ENCODE measurements at places on chromosomes 2 and 18.

GRCh38 chr2:176001281-176001915 is 669 bp downstream of the LNPK start:
- DNase-seq, result peak; percentile 29

- DNase-seq, result no peak
Observed at GRCh38 chr2:47719099-47719498, 63.8 kb upstream of the MSH6 start.

GRCh38 chr2:233919938-233920337 is 2.8 kb downstream of the TRPM8 start:
- DNase-seq, result no peak

- no peak for DNase-seq
Observed at GRCh38 chr2:9168821-9169221, 37.8 kb upstream of the ASAP2 start.

GRCh38 chr2:178844269-178844668 is 37.0 kb upstream of the TTN start:
- DNase-seq, result no peak

- no peak for DNase-seq
Observed at GRCh38 chr18:3689986-3690763, 240.2 kb downstream of the TGIF1 start.

- no peak for DNase-seq
Observed at GRCh38 chr2:182553483-182553882, 126.6 kb upstream of the PDE1A start.

DNA sequence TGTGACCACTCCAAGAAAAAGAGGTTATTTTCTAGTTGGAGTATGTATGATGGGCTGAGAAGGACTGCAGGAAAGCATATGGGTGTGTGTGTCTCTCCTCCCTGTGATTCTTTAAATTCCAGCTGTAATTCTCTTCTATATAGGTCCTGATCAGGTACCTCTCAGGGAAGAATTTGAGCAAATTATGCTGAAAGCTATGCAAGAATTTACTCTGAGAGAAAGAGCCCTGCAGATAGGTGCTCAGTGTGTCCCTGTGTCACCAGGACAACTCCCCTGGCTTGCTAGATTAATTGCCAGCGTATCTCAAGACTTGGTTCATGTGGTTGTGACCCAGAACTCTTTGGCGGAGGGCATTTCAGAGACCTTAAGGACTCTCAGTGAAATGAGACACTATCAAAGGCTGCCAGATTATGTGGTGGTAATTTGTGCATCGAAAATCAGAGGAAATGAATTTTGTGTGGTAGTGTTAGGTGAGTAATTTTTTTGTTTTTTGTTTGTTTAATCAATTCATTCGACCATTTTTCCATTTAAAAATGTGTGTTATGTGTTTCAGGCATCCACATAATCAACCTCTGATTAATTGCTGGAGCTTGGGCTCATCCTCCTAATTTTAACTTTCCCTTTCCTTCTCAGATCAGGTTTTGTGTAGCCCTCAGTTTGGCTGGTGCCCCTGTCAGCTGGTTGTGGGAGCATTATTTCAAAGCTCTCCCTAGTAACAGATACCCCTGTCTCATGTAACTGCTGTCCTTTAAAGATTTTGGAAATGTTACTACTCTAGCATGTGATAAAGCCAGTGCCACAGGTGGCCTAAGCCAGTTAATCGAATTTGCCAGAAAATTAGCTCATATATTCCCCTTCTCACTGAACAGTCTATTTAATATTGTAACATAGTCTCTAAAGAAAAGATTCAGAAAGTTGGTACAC is 150.9 kb downstream of the ESCO1 start:
- no peak for DNase-seq

DNA sequence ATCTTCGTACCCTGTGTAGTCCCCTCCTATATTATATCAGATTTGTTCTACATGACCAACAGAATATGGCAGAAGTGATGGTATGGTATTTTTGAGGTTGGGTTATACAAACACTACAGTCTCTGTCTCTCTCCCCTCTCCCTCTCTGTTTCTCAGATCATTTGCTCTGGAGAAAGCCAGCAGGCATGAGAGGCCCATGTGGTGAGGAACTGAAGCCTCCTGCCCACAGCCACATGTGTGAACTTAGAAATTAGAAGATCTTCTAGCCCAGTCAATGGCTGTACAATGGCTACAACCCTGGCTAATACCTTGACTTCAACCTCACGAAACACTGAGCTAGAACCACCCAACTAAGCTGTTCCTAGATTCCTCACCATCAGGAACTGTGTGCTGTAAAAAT is 250.6 kb downstream of the SMAD2 start:
- DNase-seq, result no peak

GRCh38 chr2:72001937-72002690 is 145.5 kb downstream of the CYP26B1 start:
- DNase-seq, result no peak

DNA sequence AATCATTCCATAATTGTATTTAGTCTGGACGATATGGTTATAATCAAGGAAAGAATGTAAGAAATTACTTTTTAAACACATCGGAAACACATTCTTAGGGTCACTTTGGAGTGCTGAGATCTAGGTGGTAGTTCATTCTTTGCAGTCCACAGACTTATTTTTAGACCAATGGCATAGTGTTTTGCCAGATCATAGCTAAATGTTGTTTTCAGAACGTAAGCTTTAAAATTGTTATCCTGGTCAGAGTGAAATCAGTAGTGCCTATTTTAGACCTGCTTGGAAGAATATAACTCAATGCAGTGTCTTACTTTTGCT is 4.3 kb downstream of the MYL12A start:
- no peak for DNase-seq

GRCh38 chr18:63000839-63001238 is 285.5 kb downstream of the PHLPP1 start:
- no peak for DNase-seq

All from CD4-positive, CD25-positive, alpha-beta regulatory T cell (primary cell).